ENCODE measurements at places on chromosomes 6 and 20. TPM values are rescaled to one million over a fixed set of nuclear protein-coding genes. Genes with fewer than 3 reads are reported as not detected.

The DEF6 gene
- total RNA-seq: 3.3 TPM

The OTOR gene
- total RNA-seq: not detected

The SLC29A1 gene
- total RNA-seq: 67.2 TPM

The GRM4 gene
- total RNA-seq: not detected

The GABRR1 gene
- not detected for total RNA-seq

The OR2B6 gene
- not detected for total RNA-seq

The AARS2 gene
- 9.6 TPM for total RNA-seq

The NOTCH4 gene
- 15.1 TPM for total RNA-seq

The CFAP206 gene
- total RNA-seq: 0.42 TPM

The SLA2 gene
- 0.59 TPM for total RNA-seq

The NTSR1 gene
- 0.33 TPM for total RNA-seq

The UBD gene
- 35.1 TPM for total RNA-seq

The TBC1D22B gene
- total RNA-seq: 2.4 TPM

The TUBB2B gene
- total RNA-seq: 2.1 TPM

The C6orf136 gene
- 2.0 TPM for total RNA-seq

The KCNK15 gene
- not detected for total RNA-seq
